ENCODE measurements at places on chromosomes 11 and 22.

DNA sequence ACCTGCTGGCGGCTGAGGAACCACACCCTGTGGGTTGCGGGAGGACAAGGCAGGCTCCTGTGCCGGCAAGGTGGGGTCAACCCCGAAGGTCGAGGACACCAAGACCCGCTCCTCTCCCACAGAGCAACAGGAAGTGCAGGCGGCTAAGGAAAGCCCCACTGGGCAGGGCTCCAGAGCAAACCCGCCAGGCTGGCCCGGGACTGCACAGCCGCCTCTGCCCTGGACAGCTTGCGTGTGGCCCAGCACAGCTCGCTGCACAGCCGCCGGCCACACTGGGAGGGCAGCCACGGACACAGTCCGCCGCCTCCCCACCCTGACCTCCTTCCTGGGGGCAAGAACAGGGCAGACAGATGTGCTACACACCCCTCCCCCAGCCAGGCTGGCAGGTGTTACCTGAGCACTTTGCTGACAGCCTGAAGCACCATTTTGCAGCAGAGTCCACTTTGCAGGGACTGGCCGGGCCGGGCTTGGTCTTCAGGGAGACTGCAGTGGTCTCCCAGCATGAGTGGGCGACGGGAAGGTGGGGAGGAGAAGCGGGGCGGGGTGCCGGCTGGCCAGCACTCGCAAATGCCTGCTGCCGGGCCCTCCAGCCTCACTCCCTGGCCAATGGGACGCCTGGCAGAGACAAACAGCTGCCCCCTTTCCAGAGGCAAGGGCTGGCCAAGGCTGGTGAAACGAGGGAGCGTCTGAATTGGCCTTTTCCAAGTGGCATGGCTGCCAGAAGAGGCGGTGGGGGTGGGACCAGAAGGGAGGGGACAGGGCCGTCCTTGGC is at the start of gene MOB2:
TSS of gene MOB2 (minus strand) at position 726 of the 772 bp plus-strand sequence. CDS start at position 503, 223 bp downstream.
- DNase-seq, result no peak

DNA sequence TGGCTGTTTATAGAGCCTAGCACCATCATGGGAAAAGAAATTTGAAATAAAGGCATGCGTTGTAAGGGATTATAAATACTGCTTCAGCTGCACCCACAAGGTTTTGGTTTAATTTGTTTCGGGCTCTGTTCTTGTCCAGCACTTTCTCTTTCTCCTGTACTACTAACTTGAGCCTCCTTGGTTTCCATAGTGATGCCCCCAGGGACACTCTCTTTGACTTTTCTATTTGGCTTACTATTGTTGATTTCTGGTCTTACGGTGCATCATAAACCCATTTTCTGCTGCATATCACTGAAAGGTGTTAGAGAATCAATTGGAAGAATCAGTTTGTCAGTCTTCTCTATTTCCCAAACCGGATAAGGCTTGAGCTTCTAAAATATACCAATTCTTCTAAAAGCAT is 1674.3 kb upstream of the RAG2 start:
- DNase-seq, result no peak

DNA sequence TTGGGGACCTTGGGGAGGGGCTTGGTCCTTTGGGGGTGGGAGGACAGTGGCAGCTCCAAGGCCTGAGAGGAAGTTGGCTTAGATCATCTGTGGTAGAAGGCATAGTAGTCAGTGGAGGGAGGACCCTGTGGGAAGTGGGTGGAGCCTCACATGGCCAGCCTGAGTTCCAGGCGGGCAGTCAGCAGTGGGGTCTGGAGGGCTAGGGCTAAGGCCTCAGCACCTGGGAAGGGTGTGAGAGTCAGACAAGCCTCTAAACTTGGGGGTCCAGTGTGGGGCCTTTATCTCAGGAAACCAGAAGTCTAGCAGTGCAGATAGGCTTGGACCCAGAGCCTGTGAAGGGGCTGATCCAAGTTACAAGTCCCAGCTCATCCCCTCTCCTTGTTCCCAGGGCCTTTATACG is 4.0 kb downstream of the NLRX1 start:
- no peak for DNase-seq

- DNase-seq, result no peak
These were observed 5.1 kb downstream of the SNU13 start for GRCh38 chr22:41683616-41684015.

- DNase-seq, result no peak
These were observed 316.2 kb downstream of the SOX6 start for GRCh38 chr11:16040151-16040550.

DNA sequence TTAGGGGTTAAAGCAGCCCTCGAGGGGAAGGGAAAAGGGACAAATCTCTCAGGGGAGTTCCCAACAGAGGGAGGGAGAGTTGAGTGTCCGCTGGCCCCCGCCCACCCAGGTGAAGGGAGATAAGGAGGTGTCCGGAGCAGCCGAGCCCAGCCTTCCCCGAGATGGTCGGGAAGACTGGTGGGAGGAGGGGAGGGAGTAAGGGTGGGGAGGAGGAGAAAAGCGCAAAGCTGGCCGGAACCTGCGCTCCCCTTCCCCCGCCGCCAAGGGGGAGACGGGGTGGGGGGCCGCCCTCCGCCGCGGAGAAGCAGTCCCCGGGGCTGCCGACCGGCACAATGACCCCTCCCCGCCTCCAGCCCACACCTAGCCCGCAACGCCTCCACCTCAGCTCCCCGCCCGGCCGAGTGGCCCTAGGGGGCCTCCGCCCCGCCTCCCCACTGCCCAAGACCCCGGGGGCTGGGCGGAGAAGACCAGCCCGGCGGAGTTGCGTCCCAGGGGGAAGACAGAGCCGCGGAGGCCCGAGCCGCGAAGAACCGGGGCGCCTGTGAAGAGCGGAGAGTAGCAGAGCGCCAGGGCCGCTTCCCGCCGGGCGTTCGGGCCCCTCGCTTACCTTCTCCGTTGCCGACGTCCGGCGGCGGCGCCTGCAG is 479 bp downstream of the RSF1 start:
- no peak for DNase-seq

DNA sequence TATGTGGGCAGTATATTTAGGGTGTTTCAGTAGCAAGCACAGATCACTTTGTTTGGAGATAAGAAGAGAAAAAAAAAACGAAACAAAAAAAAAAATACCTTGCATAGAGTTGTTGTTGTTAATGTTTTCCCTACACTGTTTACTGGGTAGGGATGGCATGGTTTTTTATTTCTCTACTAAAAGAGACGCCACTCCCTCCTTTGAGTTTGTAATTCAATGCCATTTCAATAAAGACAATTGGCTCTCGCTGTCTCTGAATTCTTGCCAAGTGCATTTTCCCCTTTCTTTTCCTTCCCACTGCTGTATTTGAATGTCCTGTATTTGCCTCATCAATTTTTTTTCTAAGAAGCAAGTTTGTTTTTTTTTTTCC is 213.9 kb upstream of the UBASH3B start:
- no peak for DNase-seq

GRCh38 chr11:20097319-20098221 is 62.7 kb downstream of the DBX1 start:
- no peak for DNase-seq

GRCh38 chr11:73875840-73876239 is 806 bp downstream of the COA4 start:
- DNase-seq, result no peak

DNA sequence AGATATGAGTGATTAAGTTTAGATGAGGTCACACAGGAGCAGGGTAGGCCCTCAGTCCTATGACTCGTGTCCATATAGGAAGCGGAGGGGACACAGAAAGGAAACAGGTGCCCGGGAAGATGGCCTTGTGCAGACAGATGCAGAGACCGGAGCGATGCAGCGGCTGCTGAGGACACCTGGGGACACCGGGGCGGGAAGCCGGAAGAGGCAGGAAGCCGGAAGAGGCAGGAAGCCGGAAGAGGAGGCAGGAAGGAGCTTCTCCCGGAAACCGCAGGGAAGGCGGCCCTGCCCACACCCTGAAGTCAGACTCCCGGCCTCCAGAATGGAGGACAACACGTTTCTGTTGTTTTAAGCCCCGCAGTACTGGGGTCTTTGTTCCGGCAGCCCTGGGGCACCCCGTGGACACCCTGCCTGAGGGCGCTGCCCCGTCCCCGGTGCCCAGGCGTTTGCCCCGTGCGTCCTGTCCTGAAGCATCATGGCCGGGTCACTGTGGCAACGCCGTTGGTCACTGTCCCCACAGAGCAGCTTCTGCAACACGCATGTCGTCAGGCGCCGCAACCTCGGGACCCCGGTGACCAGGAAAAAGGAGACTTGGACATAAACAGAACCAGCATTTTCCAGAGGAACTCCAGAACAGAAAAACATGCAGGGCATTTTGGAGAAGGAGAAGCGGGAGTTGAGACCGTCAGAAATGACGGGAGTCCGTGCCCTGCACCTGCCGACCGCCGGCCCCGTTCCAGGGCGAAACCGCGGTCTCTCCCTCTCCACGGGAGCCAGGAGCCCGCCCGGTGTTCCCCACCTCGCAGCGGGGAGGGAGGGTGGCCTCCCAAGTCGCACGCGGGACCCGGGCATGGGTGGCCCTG is 103.4 kb downstream of the BRD1 start:
- no peak for DNase-seq

DNA sequence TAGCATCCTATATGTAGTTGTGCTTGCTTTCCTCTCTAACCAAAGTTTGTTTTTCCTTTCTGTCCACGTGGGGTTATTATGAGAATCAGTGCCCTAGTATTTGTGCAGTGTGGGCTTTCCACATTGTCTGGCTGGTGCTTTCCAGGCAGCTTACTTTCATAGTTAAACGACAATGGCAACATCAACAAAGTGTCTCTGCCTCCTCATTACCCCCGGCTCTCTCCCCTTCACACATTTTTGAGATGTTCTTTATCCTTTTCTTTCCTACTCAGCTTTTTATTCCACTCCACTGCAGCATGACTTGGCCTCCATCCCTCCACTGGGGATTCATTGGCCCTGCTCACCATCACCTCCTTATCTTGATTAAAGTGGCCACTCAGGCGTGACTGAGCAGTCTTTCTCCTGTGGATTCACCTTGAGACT is 19.1 kb downstream of the SPECC1L start:
- no peak for DNase-seq

- DNase-seq, result no peak
These were observed 67.3 kb downstream of the RNF169 start for GRCh38 chr11:74815966-74816365.

DNA sequence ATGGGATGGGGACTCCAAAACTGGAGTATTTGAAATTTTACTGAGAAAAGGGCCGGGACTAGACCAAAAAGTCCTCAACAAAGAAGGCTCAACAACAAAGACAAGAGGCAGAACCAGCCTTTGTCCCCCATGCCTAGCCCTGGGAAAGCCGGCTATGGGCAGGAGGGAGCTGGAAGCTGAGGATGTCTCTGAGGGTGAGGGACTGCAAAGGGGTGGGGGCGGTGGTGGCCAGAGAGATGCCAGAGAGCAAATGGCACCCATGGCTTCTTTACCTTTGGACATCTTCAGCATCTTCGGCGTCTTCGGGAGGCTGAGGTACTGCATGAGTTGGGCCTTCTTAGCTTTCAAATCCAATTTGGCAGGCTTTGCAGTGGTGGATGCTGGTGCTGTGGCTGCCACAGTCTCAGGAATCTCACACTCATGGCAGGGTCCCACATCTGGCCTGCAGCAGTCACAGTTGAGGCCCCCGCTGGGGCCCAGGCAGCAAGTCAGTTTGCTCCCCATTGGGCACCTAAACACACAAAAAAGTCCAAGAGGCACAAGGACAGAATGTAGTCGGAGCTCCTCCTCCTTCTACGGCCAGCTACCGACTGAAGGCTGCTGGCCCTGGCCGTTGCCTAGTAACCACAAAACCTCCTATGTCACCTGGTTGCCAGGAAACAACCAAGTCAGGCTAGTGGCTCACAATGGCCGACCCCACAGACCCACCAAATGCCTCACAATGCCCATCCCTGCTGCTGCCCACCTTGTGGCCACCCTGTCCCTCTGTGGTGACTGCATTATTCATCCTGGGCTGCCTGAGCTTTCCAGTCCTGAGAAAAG is at the start of gene C22orf42:
TSS of gene C22orf42 (minus strand) at position 592 of the 822 bp plus-strand sequence. CDS start at position 504, 88 bp downstream.
- no peak for DNase-seq

GRCh38 chr11:35116245-35116644 is 22.7 kb upstream of the CD44 start:
- DNase-seq, result no peak

DNA sequence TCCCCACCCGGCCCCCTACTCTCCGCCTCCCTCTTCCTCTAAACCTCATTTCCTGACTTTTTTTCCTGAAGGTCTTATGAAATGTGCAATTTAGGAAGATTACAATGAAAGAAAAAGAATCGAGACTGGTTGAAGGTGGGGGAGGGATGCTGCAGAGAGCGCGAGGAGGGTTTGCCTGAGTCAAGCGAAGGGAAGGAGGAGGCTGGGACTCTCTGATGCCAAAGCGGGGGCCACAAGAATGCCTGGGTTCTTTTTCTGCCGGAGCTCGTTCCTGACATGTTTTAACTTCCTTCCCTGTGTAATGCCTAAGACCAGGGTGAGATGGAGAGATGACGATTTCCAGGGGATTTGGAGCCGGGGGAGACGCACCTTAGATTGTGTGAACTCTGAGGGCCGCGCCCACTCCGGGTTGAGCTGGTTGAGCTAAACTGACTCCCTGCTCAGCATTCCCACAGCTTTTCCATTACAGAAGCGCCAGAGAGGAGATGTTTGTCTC is 270.5 kb upstream of the SORL1-AS1 start:
- no peak for DNase-seq

DNA sequence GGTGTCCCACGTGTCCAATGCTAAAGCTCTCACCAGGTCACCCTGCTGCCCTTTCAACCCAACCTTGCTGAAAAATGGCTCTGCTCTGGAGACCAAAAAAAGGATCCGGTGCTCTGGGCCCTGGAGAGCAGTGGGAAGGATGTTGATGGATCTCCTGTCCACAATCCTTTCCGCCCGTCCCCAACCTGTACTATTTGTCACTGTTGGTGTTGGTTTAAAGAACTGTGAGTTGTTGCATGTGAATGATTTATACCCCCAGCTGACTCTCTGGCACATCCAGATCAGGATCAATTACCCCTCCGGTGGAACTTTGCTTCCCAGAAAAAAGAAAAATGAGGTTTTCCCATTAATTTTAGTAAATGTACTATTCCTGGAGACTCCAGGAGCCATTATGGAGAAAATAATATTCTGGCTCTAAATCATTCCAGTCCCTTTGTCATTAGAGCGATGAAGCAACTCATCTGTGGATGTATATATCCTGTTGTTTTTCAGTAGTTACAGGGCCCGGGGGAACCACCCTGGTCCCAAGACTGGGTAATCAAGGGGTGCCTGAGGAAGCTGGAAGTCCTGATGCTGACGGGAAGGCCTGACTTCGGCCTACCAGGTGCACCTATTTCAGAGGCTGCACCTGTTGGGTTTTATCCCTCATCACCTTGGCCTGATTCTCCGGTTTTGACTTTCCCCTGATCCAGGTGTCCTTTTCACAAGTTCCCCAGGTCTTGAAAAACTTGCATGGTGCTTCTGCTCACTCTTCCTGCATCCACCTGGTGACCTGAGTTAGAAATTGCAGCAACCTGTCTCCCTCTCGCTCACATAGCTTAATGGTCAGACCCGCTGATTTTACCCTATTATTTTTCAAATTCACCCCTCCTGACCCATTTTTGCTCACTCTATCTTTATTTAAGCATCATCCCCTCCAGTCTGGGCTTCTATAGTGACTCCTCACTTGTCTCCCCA is 209.2 kb upstream of the SEZ6L start:
- no peak for DNase-seq

GRCh38 chr22:39266398-39267030 is 21.7 kb upstream of the PDGFB start:
- DNase-seq, result no peak

Measured in activated B cell treated with CpG ODN at 0.5 μM for 24 hours (primary cell).